ENCODE measurements at places on chromosomes 7 and 10.

GRCh38 chr10:92181575-92181974 is 109.3 kb downstream of the CPEB3 start:
- DNase-seq, result no peak

DNA sequence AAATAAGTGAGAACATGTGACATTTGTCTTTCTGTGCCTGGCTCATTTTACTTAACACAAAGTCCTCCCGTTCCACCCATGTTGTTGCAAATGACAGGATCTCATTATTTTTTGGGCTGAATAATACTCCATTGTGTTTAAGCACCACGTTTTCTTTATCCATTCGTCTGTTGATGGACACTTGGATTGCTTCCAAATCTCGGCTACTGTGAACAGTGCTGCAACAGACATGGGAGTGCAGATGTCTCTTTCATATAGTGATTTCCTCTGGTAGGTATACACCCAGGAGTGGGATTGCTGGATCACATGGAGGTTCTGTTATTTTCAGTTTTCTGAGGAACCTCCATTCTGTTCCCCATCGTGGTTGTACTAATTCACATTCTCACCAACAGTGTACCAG is 264.4 kb upstream of the GALNT17 start:
- no peak for DNase-seq

DNA sequence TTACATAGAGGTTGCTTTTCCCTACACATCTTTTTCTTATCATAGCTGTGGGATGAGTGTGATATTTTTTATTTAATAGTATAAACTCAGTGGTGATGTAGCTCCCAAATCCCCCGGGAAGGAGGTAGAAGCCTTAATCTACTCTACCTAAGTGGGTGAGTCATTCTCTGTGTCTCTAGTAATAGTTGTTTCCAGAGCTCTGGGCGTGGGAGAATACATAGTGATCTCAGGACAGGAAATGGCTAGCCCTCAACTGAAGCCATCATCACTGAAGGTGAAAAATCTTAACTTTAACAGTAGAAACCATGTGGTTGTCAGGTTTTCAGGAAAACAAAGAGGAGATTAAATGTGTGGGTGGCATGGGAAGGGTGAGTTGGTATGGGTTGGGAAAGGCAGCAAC is 278.4 kb downstream of the ANKRD30A start:
- no peak for DNase-seq

GRCh38 chr10:19730167-19730906 is 85.9 kb upstream of the PLXDC2 start:
- DNase-seq, result no peak

GRCh38 chr7:28813243-28813962 is 144.7 kb downstream of the TRIL start:
- DNase-seq, result no peak

- no peak for DNase-seq
These were observed 4.6 kb upstream of the FAM170B start for GRCh38 chr10:49138361-49138891.

Data from activated naive CD4-positive, alpha-beta T cell treated with anti-CD3 and anti-CD28 coated beads, Interleukin-2, amount 10 ng/mL, durations not matched to agents 7 days and 5 days (primary cell).